NCI-H1105 (cell line): ENCODE measurements at places on chromosomes 2 and 18.

DNA sequence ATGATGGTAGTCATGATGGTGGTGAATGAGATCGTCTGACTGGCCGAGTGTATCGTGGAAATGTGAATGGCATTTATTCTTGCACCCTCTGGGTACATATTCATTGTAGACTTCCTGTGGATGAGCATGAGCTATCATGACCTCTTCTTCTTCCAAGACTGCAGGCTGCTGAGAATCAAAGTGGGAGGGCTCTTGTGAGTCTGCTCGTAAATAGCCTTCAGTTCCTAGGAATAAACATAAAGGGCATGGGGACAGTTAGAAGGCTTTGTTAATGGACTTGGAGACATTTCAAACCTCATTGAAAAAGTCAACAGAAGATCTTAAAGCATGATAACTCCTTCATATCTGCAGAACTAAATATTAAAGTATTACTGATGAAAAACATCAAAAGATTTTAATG is 14.9 kb downstream of the SLC39A6 start:
- DNase-seq, result no peak

- no peak for DNase-seq
Measured at GRCh38 chr2:28977176-28977875, 3.8 kb upstream of the TOGARAM2 start.

DNA sequence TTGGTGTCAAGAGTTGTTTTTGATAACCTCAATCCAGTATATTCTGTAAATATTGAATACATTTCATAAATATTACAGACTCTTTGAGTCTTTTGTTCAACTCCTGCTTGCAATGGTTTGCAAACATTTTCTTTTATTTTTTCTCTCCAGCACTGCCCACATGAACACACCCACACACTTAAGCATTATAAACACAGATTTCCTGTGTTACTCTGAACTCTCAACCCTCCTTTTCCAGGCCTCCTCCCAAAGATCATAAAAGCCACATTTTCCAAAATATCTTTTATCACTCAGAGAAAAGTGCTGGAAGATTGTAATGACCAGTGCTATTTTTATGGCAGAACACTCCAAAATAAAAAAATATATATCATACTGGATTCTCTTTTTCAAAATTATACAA is 20.5 kb downstream of the ARHGAP25 start:
- no peak for DNase-seq

DNA sequence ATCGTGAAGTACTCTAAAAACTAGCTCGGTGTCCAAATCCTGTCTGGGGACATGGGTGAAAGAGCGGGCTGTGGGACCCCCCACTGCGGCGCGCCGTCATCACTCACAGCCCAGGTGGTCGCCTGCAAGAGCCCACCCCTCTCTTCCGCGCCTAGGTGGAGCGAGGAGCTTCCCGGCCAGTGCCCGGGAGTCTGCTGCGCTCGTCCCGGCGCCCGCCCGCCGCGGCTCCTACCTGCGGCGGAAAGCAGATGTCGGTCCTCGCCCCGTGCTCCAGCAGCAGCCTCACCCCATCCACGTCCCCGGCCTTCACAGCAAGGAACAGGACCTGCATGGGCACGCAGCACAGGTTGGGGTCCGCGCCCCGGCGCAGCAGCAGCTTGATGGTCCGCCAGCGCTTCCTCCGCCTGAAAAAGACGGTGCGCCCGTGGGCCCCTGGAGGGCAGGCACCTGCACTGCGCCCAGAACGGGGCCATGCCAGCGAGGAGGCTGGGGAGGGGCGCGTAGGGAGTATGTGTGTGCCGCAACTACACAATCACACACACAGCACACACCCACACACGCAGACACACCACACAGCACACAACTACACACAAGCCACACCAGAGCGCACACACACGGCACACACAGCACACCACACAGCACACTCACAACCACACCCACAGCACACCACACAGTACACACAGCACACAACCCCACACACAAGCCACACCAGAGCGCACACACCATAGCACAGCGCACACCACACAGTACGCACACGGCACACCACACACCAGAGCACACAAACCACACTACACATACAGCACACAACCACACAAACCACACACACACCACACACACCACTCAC is 37.4 kb downstream of the ANKMY1 start:
- no peak for DNase-seq

DNA sequence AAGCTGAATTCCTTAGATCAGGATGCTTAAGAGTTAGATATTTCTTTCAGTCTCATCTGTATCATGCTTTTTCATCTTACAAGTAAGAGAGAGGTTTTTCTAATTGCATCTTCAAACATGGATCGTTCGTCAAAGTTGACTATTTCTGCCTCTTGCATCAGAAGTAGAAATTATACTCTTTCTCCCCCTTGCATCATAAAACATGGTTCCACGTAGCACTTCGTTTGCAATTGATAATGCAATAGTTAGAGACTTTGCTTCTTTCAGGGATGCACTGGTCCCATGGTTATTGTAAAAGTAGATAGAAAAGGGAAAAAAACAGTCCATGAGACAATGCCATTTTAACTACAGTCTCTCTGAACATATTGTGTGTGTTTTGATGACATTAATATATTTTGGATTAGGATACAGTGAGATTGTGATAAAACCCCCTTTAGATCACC is 75.1 kb upstream of the PARD3B start:
- no peak for DNase-seq

GRCh38 chr2:191499050-191499449 is 178.9 kb upstream of the NABP1 start:
- no peak for DNase-seq

DNA sequence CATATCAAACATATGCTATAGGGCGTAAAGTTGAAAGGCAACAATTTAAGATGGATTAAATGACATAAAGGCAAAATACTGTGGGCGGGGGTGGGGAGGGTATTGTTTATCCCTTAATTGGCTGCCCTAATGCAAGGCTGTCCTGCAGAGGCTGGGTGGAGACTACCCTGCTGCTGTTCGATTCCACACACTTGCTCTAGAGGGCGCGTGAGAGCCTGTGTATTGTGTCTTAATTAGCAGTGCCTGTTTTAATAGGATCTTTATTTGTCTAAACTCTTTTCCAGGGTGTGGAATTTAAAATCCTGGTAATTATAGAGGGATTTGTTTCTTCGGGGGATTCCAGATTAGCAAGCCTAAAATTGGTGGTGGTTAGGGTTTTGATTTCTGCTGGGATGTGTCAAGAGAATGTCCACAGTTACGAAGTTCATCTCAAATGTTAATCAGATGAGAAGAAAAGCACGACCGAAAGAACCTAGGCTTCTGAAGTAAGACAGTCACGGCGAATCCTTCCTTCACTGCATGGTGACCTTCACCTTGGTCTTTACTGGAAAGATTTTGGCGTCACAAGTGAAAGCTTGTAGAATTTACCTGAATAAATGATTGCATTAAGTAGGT is 103.5 kb upstream of the MAP3K20 start:
- DNase-seq, result no peak

GRCh38 chr2:177314194-177314593 is 49.7 kb upstream of the NFE2L2 start:
- no peak for DNase-seq

- no peak for DNase-seq
Measured at GRCh38 chr2:34098256-34098655, 499.2 kb upstream of the FAM98A start.

- DNase-seq, result no peak
Measured at GRCh38 chr2:67904966-67905365, 157.8 kb downstream of the C1D start.

DNA sequence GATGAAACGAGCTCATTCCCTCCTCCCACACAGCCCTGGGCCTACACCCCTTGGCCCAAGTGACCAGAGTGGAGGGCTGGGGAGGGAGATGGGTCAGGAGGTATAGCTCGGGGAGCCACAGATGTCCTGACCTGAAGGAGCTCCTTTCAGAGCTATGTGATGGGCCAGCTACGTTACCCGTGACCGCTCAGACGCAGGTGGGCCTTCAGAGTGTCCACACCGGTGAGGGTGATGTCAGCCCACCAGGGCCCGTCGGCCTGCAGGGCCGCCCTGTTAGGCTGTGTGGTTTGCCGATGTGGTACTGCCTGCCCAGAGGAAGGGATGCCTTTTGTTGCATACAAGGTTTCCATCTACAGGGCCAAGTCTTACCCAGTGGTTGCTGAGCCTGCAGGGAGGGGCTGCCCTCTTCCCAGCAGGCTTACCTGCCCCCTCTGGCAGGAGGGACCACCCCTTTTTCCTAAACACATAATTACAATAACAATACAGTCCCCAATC is 41.8 kb upstream of the FOSL2 start:
- no peak for DNase-seq

DNA sequence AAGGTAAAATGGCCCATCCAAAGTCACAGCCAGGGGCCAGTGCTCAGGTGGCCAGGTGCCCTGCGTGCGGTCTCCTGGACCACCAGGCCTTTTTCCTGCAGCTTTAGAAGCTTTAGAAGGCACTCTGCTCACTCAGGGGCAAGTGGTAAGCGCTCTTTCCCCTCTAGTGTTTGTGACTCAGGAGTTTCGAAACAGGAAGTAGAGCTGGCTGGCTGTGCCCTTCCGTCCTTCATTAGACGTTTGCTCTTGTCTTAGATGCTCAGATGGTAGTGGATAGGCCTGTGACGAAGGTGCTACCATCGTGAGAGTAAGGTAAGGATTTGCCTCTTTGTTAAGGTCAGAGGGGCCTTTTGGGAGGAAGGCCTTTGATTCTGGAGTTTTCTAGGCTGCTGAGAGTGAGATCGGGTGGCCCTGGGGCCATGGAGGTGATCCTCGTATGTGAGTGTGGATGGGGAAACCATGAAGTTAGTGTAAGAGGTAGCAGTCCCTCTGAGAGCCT is at the start of gene CASP8:
TSS of gene CASP8 (plus strand) at position 235 of the 499 bp plus-strand sequence. CDS start 5,951 bp downstream, outside the sequence.
- DNase-seq, result no peak

- no peak for DNase-seq
Measured at GRCh38 chr2:10597956-10598355, 91.8 kb downstream of the NOL10 start.

- DNase-seq, result no peak
Measured at GRCh38 chr2:55134316-55134706, 84.1 kb upstream of the RTN4 start.

- DNase-seq, result no peak
Measured at GRCh38 chr2:6784291-6784690, 81.4 kb downstream of the CMPK2 start.
